SW 1271 (cell line): ENCODE measurements at places on chromosomes 5 and 9.

DNA sequence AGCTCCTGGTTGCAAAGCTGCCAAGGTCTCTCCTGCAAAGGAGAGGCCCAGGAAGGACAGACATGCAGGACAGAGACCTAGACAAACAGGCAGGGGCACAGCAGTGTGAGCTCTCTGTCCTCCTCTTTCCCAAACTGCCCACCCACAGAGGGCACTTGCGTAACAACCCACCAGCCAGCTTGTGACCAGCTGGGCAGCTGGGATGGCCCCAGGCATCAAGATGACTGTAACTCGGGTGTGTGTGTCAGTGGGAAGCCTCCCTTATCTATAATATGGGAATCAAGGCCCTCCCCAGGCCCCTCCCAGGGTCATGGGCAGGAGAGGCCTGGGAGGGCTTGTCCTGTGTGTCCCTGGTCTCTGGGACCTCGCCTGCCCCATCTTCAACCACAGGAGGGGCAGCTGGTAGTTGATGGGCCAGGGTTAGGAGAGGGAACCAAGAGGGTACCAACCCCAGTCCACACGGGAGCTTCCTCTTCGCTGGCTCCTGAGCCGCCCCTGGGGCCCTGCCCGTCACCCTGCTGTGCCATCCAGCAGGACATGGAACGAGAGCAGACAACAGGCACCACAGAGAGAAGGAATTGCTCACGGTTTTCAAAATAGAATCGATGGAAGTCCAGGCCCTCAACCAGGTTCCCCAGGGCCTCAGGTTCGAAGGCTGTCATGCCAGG, 37.9 kb downstream of the SLC6A7 start:
- DNase-seq, result no peak

- DNase-seq, result peak; percentile 74
Observed at GRCh38 chr9:122580360-122580759, 2.8 kb downstream of the OR1L8 start.

- no peak for DNase-seq
Observed at GRCh38 chr5:11075035-11075805, 314.2 kb upstream of the DAP start.

DNA sequence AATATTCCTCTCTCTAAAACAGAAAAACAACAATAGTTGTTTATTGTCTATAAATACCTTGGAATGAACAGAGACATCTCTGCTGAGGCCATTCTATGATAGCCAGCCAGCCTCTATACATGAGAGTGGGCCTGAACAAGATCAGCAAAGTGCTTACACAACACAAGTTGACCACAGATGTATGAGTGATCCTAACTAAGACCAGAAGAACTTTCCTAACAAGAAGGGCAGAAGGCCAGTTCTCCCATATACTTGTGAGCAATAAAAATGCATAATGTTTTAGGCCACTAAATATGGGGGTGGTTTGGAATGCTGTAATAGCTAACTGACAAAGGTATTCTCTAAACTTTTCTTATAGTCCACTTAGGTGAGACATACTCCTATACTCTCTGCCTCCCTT, 345.7 kb downstream of the SPATA31D1 start:
- DNase-seq, result no peak

DNA sequence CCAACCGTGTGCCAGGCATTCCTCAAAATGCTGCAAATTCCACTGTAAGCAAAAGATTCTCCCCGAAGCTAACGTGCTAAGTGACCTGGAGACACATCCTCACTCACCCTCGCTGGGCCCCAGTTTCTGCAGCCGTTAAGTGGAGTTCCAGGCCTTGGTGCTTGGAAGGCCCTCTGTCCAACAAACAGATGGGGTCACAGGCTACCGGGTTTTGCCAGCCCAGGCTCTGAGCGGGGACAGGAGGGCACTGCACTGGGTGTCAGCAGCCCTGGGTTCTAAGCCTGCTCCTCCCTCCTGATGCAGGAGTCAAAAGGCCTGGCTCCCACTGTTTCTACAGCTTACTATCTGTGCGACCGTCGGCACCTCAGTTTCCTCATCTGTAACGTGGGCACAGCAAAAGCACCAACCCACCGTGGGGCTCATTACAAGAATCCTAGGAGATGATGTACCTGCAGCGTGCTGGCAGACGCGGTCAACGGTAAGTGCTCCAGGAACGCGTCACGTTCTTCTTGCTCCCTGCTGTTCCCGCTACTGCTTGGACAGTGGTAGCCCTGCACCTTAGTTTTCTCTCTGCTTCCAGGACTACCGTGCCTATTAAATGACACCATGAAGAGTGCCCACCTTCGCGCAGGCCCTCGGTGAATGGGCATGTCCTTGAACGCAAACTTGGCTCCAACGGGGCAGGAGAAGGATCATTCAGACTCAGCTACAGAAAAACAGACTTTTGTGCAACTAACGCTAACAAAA, 84.8 kb downstream of the ADAMTS2 start:
- no peak for DNase-seq

DNA sequence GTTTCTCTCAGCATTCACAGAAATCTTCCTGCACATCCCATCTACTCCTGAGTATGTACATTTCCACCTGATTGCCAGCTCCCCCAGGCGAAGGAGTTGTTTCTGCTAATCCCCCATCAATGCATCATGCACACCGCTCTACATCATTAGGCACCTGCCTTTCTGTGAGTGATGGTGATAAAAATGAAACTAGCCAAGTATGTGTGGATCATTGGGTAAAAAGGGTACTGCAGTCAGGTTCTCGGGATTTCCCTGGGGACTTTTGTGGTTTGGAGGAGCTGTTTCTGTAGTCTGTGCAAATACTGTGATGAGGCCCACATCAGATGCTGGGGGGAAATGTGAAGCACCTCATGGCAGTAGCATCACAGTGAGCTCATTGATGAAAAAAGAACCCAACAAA, 30.4 kb downstream of the CAMK4 start:
- no peak for DNase-seq

GRCh38 chr5:27701931-27702903, 663.8 kb upstream of the CDH9 start:
- peak; percentile 90 for DNase-seq

DNA sequence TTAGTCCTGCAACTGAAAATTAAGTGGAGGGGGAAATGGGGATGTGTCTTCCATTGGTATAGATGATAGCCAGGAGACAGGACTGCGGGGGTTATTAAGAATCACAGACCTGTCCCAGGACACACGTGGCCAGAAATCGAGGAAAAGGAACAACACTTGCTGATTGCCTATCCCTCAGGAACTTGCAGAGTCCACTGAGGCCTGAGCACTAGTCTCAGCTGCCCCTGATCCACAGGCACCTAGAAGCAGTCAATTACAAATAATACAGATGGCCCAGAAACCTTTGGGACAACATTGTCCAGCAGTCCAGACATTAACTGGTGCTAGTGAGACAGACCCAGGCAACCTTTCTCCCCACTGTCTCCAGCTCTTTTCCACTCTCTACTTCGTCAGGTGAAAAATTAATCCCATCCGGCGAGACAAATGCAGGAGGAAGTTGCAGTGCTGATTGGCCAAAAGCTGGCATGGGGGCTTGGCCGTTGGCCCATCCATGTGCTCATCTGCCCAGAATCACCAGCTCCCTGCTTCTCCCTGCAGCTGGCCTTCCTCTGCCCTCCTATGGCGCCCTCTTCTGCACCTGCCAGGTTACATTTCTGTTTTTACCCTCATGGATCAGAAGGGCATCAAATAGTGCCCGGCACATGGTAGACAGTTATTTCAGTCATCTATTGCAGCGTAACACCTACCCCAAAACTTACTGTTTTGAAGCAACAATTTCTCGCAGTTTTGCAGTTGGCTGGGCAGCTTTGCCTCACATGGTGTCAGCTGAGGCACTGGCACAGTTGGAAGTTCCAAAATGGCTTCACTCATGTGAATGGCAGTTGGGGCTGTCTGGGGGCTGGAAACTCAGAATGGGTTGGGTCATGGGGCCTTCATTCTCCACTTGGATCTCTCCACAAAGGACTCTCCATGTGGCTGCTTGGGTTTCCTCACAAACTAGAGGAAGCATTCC, 3.6 kb upstream of the B4GALT1 start:
- DNase-seq, result no peak

DNA sequence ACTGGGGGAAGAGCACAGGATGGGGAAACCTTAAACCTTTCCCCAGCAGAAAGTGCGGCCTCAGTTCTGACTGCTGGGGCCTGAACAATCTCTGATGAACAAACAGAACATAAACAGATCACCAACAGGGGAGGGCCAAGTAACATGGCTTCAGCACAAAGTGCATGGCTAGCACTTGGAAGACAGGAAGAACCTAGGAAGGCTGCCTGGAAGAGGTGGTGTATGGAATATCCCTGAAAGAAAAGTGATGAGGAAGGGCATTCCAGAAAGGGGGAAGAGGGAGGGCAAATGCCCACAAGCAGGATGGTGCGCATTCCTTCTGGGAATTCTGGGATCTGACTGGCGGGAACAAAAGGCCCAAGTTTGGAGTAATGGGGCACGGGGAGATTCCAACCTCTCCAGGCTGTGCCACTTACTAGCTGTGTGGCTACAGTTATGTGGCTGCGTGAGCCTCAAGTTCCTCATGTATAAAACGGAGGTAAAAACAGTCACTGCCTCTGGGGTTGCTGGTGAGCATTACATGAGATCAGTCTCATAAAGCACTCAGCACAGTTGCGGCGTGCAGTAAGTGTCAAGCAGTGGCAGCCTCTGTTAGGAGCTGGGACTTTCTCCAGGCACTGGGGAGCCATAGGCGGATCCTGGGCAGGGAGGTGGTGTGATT, 1.6 kb downstream of the PDGFRB start:
- DNase-seq, result no peak

GRCh38 chr9:122186301-122186700, 26.6 kb downstream of the MORN5 start:
- DNase-seq, result no peak

GRCh38 chr9:105835721-105836120, 141.4 kb downstream of the TMEM38B start:
- no peak for DNase-seq

GRCh38 chr5:179699616-179700237, 960 bp downstream of the CANX start:
- peak; percentile 47 for DNase-seq

DNA sequence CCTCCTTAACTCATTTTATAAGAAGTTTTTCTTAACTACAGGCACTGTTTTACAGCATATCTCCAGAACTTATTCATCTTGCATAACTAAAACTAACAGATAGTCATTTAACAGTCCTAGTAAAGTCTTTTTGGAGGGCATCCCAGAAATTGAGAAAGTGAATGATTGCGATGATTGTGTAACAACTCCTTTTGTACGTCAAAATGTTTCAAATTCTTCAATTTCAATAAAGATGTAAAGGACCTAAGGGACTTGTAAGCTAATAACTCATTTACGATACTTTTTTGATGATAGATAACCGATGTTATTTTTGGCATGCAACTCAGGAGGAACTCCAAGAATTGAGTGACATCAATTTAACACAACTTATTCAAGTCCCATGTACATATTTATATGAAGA, 42.7 kb downstream of the SVEP1 start:
- no peak for DNase-seq

DNA sequence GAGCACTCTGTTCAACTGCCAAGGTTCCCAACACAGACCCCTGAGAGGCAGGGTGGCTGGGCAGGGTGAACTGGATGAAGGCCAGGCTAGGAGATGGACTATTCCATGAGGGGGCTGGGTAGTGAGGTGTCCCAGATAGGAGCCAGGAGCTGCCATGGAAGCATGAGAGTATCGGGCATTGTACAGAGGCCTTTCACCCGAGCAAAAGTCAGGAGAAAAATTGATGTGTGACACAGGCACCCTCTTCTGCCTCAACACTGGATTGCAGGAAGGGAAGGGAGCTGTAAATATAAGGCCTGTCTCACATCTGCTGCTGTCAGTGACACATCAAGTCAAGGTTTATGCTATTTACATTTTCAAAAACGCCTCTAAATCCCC, 74.6 kb downstream of the UBAP1 start:
- no peak for DNase-seq

- no peak for DNase-seq
Observed at GRCh38 chr5:139645430-139645871, 2.7 kb upstream of the CXXC5 start.

DNA sequence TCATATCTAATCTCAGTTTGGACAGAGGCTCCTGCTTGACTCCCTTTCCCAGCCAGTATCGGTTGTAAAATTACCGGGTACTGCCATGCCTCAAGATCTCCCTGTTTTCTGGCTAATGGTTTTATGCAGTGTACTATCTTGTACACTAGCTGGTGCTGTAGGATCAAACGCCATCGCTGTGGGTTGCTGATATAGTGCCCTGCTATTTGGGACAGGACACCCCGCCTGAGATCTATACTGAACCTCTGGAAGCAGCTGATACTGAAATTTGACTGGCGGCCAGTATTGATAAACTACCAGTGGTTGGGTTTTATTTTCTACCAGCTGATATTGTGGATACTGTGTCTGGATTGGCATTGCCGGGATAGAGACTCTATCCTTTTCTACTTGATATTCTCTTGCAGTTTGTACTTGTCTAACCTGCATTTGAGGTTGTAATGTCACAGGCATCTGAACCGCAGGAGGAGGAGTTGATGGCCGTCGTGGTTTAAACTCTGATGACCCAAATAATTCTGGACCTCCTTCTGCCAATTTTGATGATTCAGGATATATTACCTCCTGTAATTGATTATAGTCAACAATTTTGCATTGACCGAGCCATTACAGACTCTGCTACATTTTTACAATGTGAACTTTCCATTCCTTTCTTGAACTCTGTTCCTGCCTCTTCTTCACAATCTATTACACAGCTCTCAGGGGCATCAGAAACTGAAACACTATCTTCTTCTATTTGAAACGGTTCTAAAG, 112.5 kb upstream of the LARP1 start:
- DNase-seq, result no peak

DNA sequence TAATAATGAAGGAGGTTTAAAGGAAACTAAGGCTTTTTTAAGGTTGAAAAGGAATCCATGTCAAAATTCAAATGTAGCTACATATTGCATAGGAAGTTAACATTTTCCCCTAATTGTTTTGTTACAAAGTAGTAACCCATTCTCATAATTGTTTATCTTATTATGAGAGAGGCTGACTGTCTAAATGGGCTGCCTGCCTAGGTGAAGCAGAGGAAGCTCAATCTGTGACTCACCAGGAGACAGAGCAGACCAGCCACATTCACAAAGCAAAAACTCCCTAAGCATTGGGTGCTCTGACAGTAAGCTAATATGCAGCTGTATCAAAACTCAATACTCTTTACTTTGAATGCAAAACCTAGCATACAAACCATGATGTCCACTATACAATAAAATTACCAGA, 208.5 kb downstream of the ROR2 start:
- no peak for DNase-seq

- DNase-seq, result no peak
Observed at GRCh38 chr9:116566677-116567488, 120.2 kb upstream of the TRIM32 start.

GRCh38 chr5:79872291-79872690, 118.8 kb downstream of the MTX3 start:
- no peak for DNase-seq

GRCh38 chr5:177557041-177557647, 2.8 kb upstream of the FAM193B start:
- DNase-seq, result no peak

GRCh38 chr5:462051-462481, 19.1 kb downstream of the EXOC3 start:
- no peak for DNase-seq

GRCh38 chr9:89695441-89695891, 90.7 kb downstream of the GADD45G start:
- no peak for DNase-seq
